Omental fat pad (tissue), 4 donors: ENCODE measurements at places on chromosomes 6 and 20. TPM values are rescaled to one million over a fixed set of nuclear protein-coding genes. Genes with fewer than 3 reads are reported as not detected.

GRCh38 chr6:40611434-40611833 is 24.3 kb upstream of the LRFN2 start:
- no peak for DNase-seq

- DNase-seq: no peak
Observed at GRCh38 chr20:33005908-33006775, 1.4 kb upstream of the BPIFB2 start.

- DNase-seq: no peak
Observed at GRCh38 chr6:14209000-14209399, 91.4 kb downstream of the CD83 start.

DNA sequence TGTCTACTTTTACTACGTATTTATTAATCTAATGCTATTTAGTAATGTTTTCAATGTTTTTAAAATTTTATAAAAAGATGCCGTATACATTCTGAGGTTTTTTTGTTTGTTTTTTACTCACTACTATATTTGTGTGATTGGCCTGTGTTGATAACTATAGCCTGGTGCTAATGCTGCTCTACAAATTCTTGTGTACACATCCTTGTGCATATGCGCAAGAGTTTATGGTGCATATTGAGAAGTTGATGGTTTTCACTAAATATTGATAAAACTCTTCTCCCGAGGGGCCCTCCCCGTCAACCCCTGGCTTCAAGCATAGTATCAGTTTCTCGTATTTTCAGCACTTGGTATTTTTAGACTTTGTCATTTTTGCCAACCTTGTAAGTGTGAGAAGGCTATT is 59.9 kb downstream of the E2F3 start:
- no peak for DNase-seq

DNA sequence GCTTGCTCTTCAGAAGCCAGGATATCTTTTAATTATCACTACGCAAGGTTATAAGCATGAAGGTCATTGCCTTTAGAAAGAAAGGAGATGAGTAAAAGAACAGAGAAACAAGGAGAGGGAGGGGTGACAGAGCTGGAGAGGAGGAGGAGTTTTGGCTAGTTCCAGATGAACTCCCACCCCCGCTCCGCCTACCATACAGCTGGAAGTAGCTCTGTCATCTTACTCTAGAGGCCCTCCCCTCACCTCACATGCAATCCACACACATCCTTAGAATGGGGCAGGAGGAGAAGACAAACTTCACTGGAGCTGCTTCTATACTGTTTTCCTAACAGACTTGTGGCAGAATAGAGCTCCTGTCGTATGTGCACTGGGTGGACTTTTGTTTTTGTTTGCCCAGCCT is 144.7 kb downstream of the SCML4 start:
- DNase-seq: no peak

GRCh38 chr20:18412221-18412901 is 54.5 kb downstream of the DZANK1 start:
- DNase-seq: no peak

- no peak for DNase-seq
Observed at GRCh38 chr6:81731814-81732213, 20.7 kb downstream of the TENT5A start.

- DNase-seq: no peak
Observed at GRCh38 chr20:1534526-1534925, 23.0 kb downstream of the SIRPD start.

GRCh38 chr6:31794866-31795615 is 511 bp downstream of the VARS1 start:
- DNase-seq: no peak

GRCh38 chr6:37990762-37991525 is 171.4 kb downstream of the ZFAND3 start:
- DNase-seq: no peak

- peak; percentile 7 for DNase-seq
Observed at GRCh38 chr20:64106435-64106961, 867 bp downstream of the NPBWR2 start.

- DNase-seq: no peak
Observed at GRCh38 chr6:13239530-13240455, 88.5 kb downstream of the TBC1D7 start.

DNA sequence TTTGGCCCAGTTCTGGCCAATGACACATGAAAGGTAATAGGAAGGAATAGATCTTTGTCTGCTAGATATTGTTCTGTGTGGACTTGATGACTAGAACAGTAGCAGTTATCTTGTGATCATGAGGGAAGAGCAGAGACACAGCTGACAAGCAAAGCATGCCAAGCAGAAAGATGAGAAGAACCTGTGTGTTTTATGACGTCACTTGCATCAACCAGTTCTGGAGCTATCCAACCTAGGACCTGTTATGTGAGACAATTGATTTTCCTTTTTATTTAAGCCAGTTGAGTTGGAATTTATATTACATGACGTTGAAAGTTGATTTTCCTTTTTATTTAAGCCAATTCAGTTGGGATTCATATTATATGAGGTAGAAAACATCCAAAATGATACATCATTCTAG is 143.2 kb downstream of the MCHR2 start:
- DNase-seq: no peak

DNA sequence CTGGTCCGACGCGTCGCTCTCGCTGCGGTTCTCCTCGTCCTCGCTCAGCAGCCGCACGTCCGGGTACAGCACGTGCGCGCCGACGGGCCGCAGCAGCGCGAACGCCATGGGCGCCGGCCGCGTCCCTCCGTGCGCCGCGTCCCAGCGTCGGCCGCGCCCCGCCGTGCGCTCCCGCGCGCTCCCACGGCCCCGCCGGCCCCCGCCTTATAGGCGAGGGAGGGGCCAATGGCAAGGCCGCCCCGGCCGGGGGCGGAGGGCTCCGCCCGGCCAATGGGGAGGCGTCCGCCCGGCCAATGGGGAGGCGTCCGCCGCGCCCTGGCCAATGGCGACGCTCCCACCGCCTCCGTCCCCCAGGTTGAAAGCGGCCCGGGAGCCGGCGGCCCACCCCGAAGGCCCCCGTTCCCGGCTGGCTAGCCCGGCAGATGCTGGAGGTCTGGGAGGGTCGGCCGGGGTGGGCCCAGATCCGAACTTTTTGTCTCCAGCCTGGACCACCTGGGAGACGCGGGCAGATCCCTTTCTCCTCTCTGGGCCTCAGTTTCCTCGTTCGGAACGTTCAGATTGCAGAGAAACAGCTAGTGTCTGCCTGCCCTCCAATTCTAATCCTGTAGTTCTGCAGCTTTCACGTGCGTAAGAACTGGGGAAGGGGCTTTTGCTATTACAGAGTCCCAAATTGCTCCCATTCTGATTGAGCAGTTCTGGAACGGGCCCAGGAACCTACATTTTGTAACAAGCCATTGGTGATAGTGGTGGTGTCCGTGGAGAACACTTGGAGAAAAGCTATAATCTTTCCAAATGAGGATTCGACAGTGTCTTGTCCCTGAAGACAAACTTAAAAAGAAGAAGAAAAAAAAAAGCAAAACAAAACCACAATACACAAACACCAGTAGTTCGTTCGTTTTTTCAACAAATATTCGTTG is at the start of gene TCF15:
Gene TCF15 (minus strand): TSS at position 180 of the 917 bp plus-strand sequence. CDS start 72 bp downstream, at position 108.
- no peak for DNase-seq

- no peak for DNase-seq
Observed at GRCh38 chr6:163397326-163397725, 17.2 kb upstream of the QKI start.

- no peak for DNase-seq
Observed at GRCh38 chr6:143967706-143968376, 40.2 kb downstream of the PLAGL1 start.

GRCh38 chr20:33158637-33159385 is 9.1 kb upstream of the BPIFA2 start:
- DNase-seq: no peak

DNA sequence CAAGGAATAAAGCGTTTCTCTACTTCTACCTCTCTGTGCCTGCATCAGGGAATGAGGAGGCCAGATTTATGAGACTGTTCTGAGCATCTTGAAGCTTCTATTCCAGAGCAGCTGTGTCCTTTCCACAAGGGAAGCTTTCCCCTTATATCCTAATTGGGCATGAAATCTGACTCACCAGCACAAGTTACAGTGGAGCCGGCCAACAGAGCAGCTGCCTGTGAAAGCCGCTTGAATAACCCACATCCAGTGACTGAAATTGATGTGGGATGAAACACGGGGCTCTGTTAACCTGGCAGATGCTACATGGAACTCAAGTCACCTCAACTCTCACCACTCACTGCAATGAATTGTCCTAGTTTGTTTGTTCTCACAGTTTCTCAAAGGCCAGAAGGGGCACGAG is 400.3 kb downstream of the TFAP2A start:
- no peak for DNase-seq

DNA sequence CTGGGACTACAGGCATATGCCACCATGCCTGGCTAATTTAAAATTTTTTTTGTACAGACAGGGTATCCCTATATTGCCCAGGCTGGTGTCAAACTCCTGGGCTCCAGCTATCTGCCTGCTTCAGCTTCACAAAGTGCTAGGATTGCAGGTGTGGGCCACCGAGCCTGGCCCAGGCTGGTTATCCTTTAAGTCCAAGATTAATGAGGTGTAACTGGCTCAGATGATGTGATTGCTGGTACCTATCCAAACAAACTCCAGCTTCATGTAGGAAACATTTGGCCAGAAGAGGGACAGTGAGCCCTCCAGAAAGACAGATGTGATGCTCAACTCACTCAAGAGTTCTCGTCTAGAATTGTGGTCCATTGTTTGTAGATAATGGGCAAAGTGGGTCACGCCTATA is 9.2 kb upstream of the ZNF318 start:
- no peak for DNase-seq

DNA sequence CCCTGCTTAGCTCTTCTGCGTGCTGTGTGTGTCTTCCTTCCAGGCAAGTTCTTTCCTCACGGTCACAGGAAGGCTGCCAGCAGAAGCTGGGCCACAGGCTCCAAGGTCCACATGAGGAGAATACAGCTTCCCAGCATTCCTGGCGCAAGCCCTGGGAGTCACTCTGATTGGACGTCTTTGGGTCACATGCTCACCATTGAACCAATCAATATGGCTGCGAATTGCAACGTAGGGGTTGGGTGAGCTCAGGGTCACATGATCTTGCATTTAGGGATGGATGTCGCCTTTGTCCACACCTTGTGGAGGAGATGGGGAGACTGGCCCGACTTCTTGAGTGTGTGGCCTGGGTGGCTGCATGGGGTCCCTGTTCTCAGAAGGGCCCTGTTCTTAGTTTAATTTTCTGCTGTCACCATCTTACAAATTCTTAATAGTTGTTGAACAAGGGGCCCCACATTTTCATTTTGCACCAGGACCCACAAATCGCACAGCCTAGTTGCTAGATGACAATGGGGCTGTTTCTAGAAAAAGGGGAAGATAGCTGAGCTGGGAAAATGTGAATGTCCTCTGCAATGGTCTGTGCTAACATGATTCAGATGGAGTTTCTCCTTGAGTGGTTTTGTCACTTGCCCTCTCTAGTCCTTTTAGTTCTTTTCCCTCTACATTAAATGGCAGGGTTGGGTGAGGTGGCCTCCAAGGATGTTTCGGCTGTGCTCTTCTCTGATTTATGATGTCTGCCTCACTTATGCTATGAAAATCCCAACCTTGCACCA is 149.6 kb downstream of the CDH26 start:
- no peak for DNase-seq

GRCh38 chr6:33762713-33763112 is 16.0 kb upstream of the IP6K3 start:
- no peak for DNase-seq

- no peak for DNase-seq
Observed at GRCh38 chr6:127376685-127377084, 33.3 kb upstream of the ECHDC1 start.

DNA sequence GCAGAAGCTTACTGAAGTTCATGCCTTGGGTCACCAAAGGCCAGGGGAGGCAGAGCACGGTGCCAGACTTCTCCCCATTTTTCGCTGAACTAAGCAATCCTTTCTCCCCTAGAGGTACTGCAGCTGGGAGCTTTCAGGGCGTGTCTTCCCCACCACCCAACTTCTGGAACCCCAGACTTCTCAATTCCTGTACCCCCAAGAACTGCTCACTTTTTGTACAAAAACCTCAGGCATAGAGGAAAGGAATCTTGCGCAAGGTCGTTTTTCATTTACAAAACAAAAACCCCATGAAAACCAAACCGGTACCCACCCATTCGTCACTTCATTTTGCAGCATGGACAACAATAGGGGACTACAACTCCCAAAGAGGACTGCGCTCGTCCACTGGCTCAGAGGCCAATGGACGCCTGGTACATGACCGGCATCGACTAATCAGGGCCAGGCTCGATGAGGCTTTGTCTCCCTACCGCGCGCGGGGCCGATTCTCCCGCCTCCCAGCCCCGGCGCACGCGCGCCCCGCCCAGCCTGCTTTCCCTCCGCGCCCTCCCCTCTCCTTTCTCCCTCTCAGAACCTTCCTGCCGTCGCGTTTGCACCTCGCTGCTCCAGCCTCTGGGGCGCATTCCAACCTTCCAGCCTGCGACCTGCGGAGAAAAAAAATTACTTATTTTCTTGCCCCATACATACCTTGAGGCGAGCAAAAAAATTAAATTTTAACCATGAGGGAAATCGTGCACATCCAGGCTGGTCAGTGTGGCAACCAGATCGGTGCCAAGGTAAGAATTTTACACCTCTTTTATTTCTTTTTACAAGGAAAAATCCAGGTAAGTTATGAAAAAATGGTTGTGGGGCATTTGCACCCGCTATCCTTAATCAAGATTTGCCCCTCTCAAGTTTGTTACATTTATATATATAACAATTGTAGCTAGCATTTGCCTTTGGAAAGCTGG is at the start of gene TUBB:
Gene TUBB (plus strand): TSS at position 562 of the 947 bp plus-strand sequence. CDS start 155 bp downstream, at position 717.
- peak; percentile 80 for DNase-seq

- DNase-seq: no peak
Observed at GRCh38 chr6:42748203-42748898, 2.4 kb upstream of the TBCC start.

DNA sequence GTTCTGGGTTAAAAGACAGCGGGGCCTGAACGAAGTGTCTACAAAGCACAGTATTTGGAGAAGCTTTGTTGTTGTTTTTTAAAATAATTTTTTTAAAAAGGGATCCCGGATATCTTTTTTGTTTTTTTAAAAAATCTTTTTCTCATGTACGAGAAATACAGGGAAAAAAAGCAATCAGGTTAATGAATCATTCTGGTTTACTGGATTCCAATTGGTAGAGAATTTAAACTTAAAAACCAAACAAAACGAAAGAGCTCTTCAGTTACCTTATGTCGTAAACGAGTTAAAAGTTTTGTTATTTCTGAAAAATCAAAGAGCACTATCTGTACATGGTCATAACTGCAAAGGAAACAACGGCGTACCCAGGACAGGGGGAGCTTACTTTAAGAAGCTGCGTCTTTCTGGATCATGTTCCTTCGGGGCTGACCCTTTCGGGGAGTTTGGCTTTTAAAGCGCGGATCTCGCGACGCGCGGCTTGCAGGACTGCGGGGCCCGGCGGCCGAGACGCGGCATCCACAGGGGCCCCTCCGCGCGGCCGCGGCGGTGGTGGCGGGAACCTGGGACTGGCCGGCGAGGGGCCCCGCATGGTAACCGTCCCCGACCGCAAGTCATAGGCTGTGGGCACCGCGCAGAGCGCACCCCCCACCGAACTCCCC is 927 bp downstream of the IL20RA start:
- DNase-seq: no peak

Gene PEX7
- total RNA-seq: 9.7 TPM

Gene SLC32A1
- total RNA-seq: not detected

Gene TGM2
- total RNA-seq: 72.0 TPM

Gene CRISP2
- not detected for total RNA-seq

Gene CD109
- total RNA-seq: 24.1 TPM

Gene SRSF12
- total RNA-seq: 0.25 TPM

Gene ANKRD66
- total RNA-seq: not detected

Gene TREM1
- total RNA-seq: 9.8 TPM

Gene MYBL2
- total RNA-seq: not detected

Gene MAP7
- 4.3 TPM for total RNA-seq

Gene PI3
- 1.1 TPM for total RNA-seq

Gene LY6G6F
- not detected for total RNA-seq

Gene FLRT3
- 0.63 TPM for total RNA-seq

Gene CASS4
- 10.6 TPM for total RNA-seq

Gene FRK
- 1.9 TPM for total RNA-seq

Gene COL12A1
- 229 TPM for total RNA-seq

Gene TRERF1
- 2.2 TPM for total RNA-seq

Gene PTCRA
- not detected for total RNA-seq
